Activated CD4-positive, alpha-beta T cell treated with anti-CD3 and anti-CD28 coated beads, Interleukin-10, Interleukin-2, amounts not matched to agents 100 ng/mL and 50 ng/mL, durations not matched to agents 16 hours and 8 hours (primary cell): ENCODE measurements at places on chromosomes 2 and 18.
A peak's percentile ranks its signal among the peaks of the same experiment; 100 is the strongest.

- no peak for DNase-seq
These were observed 623.5 kb upstream of the DDX18 start for GRCh38 chr2:117190856-117191559.

- no peak for DNase-seq
These were observed 89.1 kb downstream of the ANTXR1 start for GRCh38 chr2:69102041-69102593.

DNA sequence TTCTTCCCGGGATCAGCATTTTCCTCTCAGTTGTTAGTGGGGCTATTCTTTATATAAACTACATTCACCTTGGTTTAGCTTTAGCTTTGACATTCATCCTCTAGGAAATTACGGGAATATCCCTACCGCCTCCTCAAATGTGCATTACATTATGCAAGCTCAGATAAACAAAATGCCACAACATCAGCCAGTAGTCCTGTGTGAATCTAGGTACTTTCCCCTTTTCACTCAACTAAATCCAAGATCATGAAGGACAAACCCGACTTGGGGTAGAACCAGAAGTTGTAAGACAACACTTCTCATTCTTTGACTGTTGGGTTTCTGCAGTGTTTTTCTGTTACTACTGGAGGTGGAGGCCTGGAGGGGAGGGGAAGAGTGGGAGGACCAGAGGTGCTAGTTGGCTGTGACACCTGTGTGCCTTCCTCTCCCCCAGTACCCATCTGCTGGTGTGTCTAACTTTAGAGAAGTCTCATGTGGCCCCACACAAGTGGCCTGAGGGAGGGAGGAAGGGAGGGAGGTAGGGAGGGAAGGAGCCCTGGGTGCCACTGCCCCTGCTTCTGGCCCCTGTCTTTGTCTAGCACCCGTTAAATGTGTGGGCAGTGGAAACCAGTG, 84.8 kb upstream of the BCL2L11 start:
- no peak for DNase-seq

DNA sequence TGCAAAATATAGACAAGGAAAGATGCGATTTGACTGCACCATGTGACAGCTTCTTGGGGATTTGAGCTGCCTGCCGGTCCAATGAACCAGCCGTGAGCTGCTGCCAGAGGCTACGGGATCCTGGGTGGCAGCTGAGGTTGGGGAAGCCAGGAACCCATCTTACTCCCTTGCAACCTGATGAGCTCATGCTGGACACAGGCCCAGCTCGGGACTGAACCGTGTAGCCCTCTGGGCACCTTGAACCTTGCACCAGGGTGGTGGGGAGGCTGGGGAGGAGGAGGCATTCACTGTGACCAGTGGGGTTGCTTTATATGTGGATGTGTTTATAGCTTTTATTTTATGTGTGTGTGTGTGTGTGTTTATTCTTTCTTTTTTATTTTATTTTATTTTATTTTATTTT, 9.1 kb downstream of the ALPI start:
- no peak for DNase-seq

DNA sequence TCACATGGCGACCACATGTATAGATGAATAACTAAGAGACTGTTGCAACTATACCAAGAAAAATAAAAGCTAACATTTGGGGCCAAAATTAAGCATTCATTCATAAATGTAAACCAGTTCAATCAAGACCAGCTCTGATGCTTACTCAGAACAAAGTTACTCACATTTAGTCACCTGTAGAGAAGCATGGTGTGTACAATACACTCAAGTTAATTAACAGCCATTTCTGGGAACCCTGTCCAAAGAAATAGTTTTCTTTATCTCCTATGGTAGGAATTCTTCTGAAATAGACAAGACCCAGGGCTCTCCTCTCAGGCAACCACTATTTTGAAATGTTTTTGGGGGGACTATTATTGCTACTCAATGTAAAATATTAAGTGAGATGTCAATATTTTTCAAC, 1.6 kb downstream of the SCN3A start:
- no peak for DNase-seq

GRCh38 chr18:74689251-74689650, 91.6 kb downstream of the ZNF407 start:
- no peak for DNase-seq

GRCh38 chr2:178397002-178397605, 53.9 kb downstream of the PRKRA start:
- DNase-seq, result peak; percentile 67

DNA sequence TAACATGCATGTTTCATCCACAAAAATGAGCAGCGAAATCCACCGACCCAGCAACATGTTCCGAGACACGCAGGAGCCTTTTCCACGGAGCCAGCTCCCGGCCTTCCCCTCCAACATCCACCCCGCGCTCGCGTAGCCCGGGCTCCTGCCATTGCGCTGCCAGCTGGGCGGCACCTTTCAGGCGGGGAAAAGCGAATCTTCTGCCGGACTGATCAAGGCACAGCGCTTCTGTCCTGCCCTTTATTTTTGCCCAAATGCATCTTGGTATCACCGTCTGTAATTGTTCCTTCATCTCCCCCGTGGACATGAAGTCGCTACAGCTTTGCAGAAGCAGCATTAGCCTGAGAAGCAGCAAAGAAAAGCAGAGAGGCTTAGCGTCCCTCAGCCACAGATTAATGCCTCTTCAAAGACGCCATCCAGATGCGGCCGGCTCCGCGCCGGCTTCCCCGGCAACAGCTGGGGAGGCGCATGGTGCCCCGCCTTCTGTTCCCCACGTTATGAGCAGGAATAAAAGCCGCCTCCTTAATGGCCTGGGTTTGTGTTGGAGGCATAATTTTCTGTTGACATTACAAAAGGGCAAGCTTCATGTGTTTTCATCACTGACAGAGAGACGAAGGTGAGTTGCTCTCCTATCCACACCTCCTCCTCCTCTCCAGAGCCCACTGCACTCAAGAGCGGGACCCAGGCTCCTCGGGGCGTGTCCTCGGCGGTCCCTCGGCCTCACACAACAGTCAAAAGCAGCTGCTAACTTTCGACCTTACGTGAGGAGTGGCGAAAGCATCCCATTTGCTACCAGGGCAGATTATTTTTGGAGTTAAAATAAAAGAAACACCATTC, 122.1 kb upstream of the SALL3 start:
- no peak for DNase-seq

DNA sequence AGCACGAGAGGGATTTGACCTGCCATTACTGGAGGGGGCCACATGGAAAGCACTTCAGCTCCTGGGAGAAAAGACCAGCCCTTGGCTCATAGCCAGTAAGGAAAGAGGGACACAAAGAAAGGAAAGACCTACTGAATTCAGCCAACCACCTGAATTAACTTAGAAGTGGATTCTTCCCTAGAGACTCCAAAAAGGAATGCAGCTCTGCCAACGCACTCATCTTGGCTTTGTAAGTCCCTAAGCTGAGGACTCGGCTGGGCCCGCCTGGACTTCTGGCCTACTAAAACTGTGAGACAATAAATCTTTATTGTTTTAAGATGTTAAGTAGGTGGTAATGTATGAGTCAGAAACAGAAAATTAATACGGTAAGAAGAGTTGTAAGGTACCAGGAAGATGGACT, 11.5 kb downstream of the ATF2 start:
- DNase-seq, result no peak

DNA sequence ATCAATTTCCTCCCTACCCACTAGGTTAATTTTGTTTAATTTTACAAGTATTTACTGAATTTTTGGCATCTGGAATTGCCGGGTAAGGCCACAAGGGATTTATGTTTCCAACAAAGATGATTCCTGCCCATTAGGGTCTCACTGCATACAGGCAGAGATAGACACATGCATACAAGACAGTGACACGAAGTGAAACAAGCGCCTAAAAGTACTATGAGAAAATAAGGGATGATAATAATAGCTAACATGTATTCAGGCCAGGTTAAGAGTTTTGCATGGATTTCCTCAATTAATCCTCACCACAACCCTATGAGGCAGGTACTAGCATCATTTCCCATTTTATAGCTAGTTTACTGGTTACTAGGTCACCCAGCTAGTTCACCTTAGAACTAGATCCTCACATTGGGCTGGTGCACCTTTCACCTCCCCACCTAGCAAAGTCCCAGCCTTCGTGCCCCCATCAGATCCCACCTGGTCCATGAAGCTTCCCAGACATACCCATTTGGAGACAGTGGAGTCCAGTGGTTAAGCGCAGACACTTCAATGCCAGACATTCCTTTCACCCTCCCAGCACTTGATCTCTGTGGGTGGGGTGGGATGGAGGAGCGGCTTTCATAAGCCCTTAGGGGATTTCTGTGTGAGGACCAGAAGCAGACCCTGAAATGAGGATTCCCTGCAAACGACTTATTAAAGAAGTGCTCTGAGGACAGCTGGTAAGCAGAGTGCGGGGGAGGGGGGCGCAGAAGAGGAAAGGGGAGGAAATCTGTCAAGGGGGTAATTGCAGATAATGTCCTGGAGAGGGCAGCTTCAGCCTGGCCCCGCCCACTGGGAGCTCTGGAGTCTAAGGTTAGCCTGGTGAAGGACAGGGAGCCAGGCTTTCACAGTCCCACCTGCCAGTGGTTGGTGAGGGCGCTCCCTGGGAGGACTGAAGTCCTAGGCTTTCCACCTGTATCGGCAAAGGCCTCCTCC, 5.8 kb upstream of the DGUOK start:
- DNase-seq, result no peak

GRCh38 chr18:72762515-72763122, 105.2 kb downstream of the NETO1 start:
- DNase-seq, result peak; percentile 52

- DNase-seq, result no peak
These were observed 207.3 kb upstream of the APCDD1 start for GRCh38 chr18:10247021-10247741.

DNA sequence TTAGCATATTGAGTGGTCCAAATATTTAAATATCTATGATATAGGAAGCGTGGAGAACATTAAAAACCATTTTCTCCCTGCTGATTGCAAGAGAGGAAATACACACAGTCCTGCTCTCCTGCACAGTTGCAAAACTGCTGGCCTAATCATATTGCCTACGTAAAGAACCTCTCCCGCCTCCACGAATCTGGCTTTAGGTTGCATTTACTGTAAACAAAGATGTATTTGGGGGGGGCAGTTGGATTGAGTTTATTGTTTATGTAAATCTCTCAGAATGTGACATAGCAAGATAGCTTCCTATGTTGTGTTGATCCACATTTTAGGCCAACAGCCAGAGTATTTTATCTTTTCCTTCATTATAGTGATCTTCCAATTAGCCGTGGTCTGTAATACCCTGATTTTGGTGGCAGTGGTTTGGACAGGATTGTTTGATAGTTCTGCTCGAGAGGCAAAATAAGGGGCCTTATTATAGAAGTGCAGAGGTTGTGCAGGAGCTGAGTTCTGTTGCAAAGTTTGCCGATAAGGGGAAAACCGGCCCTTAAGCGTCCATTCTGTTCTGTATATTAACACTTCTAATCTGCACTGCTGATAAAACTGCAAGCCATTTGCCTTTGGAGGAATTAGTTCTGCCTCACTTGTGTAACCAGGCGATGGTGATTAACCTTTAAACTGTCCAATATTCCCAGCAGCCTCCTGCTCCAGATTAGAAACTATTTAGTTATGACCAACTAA, 101.6 kb upstream of the SIX3 start:
- no peak for DNase-seq

- DNase-seq, result no peak
These were observed 46.1 kb upstream of the RAB1A start for GRCh38 chr2:65175894-65176530.

- DNase-seq, result peak; percentile 68
These were observed 18.3 kb upstream of the CXCR4 start for GRCh38 chr2:136135921-136136906.

DNA sequence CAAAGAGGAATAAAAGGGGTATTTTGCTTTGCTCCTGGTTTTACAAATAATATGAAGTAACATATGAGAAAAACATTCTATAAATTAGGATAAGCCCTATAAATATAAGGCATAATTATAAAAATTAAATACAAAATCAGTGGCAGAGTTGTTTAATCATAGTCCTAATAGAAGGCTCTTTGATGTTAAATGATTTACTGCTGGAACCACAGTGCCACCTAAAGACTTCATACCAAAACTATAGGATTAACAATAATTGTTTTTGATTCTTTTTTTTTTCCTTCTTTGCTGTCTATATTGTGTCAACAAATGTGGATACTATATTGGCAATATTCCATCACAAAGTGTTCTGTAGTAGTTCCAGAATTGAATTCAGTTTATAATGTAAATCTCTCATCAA, 837.7 kb upstream of the SLC39A10 start:
- no peak for DNase-seq
